CD4-positive, alpha-beta T cell treated with Interferon gamma for 1 hour (primary cell): ENCODE measurements at places on chromosomes 1 and 21.

DNA sequence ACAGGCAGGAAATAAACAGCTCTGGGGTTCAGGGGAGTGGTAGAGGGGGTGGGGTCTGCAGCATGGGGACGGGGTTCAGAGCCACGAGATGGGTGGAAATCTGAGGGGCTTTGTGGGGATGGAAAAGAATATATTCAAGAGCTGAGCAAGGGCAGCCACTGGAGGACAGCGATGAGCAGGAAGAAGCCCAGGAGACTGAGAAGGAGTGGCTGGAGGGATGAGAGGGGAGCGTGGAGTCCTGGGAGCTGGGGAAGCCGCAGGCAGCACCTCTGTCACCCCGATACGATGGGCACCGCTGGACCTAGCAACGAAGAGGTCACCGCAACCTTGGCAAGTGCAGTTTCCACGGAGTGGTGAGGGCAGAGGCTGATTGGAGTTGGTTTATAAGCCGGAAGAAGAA lies 10.0 kb upstream of the KCNAB2 start:
- DNase-seq, result no peak

DNA sequence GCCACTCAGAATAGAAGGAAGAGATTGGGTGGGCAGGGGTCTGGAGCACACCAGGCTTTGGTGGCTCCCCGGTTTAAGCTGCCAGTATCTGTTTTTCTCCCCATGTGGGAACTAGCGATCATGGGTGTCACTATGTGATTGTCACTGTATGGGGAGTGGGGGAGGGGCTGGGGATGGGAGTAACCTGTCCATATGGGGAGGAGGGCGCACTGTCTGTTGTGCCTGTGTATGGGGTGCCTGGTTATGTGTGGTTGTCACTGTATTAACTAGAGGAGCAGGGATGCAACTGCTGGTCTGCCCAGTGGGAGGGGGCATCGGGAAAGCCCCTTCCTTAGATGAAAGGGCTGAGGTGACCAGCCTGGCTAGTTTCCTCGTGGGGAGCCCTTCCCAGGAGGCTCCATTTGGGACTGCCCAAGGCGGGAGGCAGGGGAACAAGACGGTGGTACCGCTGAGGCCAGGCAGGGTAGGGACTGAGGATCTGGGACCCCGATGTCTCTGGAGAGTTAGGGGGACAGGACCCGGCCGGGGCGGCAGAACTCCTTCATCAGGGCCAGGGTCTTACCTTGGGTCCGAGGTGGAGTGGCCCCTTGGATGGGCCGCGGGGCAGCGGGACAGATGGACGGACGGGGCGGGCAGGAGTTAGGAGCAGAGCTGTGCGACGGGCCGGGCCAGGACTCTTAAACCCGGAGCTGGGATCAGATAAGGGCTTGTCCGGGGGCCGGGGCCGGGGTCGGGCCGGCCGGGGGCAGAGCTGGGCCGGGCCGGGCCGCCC lies at the start of gene KCNJ10:
KCNJ10 (minus strand) TSS at position 701 of the 772 bp plus-strand sequence. CDS start 27,628 bp downstream, outside the sequence.
- DNase-seq, result no peak

- no peak for DNase-seq
These were observed 7.6 kb downstream of the SOD1 start for GRCh38 chr21:31667132-31667531.

GRCh38 chr1:159663552-159663951 lies 50.8 kb downstream of the CRP start:
- DNase-seq, result no peak

GRCh38 chr1:205927247-205927646 lies 16.0 kb downstream of the SLC26A9 start:
- no peak for DNase-seq

DNA sequence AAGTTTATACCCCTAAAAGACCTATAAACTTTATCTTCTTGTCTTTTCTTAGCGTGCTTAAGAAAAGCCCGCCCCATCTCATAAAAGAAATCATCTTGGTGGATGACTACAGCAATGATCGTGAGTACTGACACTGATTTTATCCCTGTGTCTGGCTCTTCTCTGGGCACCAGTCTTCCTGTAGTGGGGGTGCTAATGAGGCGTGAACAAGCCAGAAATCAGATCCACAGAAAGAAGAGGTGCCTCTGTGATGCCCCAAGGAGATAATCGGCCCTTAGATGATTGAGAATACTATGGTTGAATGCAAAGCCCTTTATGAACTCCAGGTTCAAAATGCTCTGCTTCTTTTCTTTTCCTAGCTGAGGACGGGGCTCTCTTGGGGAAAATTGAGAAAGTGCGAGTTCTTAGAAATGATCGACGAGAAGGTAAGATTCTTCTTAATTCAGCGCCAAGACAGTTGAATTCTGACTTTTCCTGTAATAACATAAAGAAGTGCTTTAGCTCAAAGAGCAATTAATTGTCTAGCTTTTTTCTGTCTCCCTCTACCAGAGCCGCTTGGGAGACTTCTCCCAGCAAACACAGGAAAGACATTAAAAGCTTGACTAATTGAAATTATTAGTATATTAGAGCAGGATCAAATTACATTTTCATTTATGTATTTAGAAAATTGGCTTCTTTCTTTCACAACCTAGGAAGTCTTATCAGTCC lies 169.4 kb downstream of the GALNT2 start:
- no peak for DNase-seq

DNA sequence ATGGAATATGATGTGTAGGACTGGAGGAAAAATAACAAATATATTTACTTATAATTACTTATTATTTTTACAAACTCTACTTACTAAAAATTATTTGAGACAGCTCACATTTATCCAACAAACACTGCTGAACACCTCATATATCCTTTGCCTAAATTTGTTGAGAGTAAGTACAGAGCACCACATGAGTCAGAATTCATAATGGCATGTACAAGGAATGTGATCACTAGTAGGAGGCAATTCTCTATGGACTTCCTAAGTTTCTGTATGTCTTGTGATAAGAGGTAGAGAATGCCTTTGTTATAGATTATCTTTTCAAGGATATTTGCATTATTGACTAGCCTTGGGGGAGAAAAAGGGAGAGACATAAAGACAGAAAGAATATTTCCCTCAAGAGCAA lies 8.2 kb upstream of the ST6GALNAC3 start:
- DNase-seq, result no peak

DNA sequence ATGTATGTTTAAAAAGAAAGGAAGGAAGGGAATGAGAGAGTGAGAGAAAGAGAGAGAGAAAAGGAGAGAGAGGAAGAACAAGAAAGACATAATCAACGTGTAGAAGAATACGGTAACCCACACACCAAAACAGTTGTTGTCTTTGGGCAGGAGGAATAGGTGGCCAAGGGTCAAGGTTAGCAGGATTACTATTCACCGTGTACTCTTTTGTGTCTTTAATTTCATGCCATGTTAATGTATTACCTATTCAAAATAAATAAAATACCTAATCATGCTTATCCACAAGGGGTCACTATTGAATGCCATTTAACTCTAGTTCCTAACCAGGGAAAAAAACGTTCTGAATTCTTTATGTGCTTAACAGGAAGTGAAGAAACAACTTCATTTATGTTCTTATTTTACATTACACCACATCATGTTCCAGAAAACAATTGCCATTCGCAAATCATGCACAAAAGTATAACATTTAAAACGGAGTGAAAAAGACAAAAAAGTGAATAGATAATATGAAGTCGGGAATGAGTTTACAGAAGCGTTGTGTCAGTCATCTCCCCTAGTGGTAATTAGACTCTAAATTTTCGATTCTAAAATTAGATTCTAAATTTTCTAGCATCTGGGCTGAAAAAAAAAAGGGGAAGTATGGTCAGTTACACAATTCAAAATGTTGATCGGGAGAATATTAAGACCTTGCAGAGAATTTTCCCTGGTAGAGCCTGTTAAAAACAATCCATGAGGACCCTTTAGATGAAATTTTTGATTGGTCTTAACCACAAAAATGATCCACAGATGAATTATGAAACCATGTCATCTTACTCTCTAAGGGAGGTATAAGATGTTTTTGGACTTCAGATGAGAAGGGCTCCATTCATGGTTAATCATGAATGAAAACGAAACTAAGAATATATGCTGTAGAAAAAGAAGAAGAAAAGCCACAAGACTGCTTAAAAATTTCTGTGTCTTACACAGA lies 700 bp upstream of the KMO start:
- DNase-seq, result no peak

- DNase-seq, result peak; percentile 75
These were observed 251.6 kb upstream of the SGIP1 start for GRCh38 chr1:66282343-66282852.

DNA sequence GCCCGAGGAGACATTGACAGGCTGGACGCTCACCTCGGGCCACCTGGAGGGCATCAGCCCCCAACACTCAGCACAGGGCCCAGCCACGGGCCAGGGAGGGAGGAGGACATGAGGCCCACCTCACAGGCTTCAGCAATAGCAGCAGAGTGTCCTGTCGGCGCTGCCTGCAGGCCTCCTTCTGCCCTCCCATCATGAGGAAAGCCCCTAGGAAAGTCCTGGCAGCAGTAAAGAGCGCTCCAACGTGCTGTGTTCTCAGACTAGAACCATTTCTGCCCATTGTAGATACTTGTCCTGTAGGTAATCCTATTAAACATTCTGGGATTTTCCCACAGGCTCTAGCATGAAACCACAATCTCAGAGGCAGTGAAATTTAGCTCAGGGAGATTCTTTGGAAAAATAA lies 62.0 kb upstream of the GALNT2 start:
- DNase-seq, result no peak

- no peak for DNase-seq
These were observed 4.1 kb downstream of the SLX9 start for GRCh38 chr21:44943686-44944550.

DNA sequence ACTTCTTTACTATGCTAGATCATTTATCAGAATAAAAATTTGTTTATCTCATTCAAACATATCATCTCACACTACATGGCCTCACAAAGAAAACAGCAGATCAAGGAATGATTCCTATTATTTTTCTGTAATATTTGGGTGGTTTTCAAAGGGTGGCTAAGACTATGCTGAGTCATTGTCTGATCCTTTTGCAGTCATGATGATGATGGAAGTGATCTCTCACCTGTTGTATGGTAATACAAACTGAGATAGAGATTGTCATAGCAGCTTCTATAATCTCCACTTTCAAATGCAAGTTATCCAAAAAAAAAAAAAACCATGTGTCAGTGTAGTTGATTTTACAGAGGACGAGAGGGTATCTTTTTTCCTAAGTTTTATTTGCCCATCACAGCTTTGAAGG lies 37.2 kb upstream of the GBP5 start:
- DNase-seq, result no peak

DNA sequence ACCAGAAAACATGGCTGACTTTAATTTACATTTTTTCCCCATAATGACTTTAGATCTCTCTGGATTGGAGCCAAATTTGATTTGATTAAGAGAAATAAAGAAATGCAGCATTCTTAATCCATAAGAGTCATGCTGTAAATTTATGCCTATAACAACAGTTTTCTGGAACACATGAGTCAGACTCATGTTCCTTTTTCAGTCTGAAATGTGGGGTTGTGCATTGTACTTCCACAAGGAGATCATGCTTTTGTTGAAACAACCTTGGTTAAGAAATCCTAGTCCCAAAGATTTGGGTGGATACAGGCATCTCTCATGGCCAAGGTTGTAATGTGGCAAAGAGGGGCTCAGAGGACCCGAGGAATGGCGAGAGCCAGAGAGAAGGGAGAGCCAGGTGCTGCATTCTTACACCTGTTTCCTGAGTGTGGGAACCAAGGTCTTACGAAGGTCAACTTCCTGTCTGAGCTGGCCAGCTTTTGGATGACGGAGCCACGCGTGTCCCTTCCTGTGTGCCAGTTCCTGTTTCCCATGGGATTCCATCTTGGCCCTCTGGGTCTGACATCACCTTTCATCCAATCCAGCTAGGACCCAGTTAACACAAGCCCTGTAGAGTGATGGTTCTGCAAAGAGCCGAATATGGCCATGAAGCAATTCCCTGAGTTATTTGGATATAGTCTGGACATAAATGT lies 23.1 kb downstream of the CLDN14 start:
- no peak for DNase-seq

GRCh38 chr1:176801514-176802020 lies 338.6 kb downstream of the PAPPA2 start:
- no peak for DNase-seq
